ENCODE measurements at places on chromosomes 3 and 15. TPM values are rescaled to one million over a fixed set of nuclear protein-coding genes. Genes with fewer than 3 reads are reported as not detected.
A peak's percentile ranks its signal among the peaks of the same experiment; 100 is the strongest.

- no peaks in the 10 kb centered on the region for H3K4me1 ChIP-seq
- H3K4me3 ChIP-seq = no peak overlapping the region
- no peak overlapping the region for H3K27ac ChIP-seq
These were observed 175.5 kb upstream of the RORA start for GRCh38 chr15:61404567-61404966.

DNA sequence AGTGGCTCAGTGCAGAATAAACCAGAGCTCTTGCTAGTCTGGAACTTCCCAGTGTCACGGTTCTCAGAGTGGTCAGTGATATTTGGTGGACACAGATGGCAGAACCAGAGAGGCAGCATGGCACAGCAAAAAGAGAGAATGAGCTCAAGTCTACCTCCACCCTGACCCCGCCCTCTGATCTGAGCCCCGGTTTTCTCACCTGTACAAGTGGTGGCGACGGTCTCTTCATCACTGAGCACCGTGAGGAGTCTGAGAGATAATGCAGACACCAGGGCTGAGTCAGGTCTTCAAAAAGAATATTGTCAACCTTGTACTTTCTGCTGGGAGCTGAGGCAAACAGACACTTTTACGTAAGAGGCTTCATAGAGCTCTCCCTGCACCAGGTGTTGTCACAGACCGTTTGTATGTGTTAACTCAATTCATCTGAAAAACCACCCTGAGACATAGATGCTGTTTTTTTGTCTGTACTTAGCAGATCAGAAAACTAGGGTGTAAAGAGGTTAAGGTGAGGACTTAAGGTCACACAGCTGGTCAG lies 13.2 kb downstream of the FGD5 start:
- no peak overlapping the region for H3K27ac ChIP-seq
- H3K27me3 ChIP-seq = peaks cover 11% of the 10 kb centered on the region
- H3K36me3 ChIP-seq = no peaks in the 10 kb centered on the region
- H3K4me3 ChIP-seq = no peak overlapping the region
- H3K4me1 ChIP-seq = no peaks in the 10 kb centered on the region

- DNase-seq = no peak
- peaks cover 16% of the 10 kb centered on the region for H3K27me3 ChIP-seq
- peaks cover 48% of the 10 kb centered on the region for H3K4me1 ChIP-seq
These were observed 3.5 kb upstream of the EFCC1 start for GRCh38 chr3:128997486-128998133.

GRCh38 chr3:196214783-196215441 lies 1.4 kb upstream of the SLC51A start:
- H3K36me3 ChIP-seq = no peaks in the 10 kb centered on the region
- no peaks in the 10 kb centered on the region for H3K27me3 ChIP-seq
- DNase-seq = no peak
- peaks cover 9% of the 10 kb centered on the region for H3K4me1 ChIP-seq
- H3K27ac ChIP-seq = no peak overlapping the region
- H3K4me3 ChIP-seq = no peak overlapping the region

- no peak overlapping the region for H3K4me3 ChIP-seq
- H3K27ac ChIP-seq = no peak overlapping the region
- no peak for DNase-seq
- H3K27me3 ChIP-seq = no peaks in the 10 kb centered on the region
- no peaks in the 10 kb centered on the region for H3K36me3 ChIP-seq
These were observed 114.8 kb downstream of the FRMD4B start for GRCh38 chr3:69271098-69271497.

- H3K36me3 ChIP-seq = no peaks in the 10 kb centered on the region
- no peak for DNase-seq
- no peak overlapping the region for H3K4me3 ChIP-seq
- no peaks in the 10 kb centered on the region for H3K4me1 ChIP-seq
These were observed 135.2 kb upstream of the IL12A start for GRCh38 chr3:159853506-159853864.

The MOBP gene
- total RNA-seq = not detected

- no peak overlapping the region for H3K27ac ChIP-seq
- no peak for DNase-seq
- H3K4me1 ChIP-seq = no peaks in the 10 kb centered on the region
- no peaks in the 10 kb centered on the region for H3K36me3 ChIP-seq
- H3K4me3 ChIP-seq = no peak overlapping the region
These were observed 427.3 kb downstream of the MFSD1 start for GRCh38 chr3:159229116-159229680.

DNA sequence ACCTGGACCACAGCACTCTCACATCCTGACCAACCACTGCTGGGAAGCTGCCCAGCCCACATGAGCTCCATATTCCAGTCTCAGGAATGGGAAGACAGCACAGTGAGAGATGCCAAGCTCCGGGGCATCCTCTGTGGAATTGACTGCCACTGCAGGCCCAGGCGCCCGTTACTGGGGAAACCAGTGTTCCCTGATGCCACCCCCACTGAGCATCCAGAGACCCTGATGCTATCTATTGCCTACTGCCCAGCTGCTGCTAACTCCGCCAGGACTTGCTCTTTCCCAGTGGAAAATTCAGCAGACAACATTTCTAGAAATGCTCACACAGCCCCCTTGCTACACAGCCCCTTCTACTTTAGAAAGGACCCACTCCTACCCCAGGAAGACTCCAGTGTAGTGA lies 57.6 kb downstream of the CYP19A1 start:
- H3K27ac ChIP-seq = no peak overlapping the region
- no peaks in the 10 kb centered on the region for H3K4me1 ChIP-seq
- H3K4me3 ChIP-seq = no peak overlapping the region
- H3K27me3 ChIP-seq = peaks cover 10% of the 10 kb centered on the region

The BSN gene
- total RNA-seq = 0.09 TPM

DNA sequence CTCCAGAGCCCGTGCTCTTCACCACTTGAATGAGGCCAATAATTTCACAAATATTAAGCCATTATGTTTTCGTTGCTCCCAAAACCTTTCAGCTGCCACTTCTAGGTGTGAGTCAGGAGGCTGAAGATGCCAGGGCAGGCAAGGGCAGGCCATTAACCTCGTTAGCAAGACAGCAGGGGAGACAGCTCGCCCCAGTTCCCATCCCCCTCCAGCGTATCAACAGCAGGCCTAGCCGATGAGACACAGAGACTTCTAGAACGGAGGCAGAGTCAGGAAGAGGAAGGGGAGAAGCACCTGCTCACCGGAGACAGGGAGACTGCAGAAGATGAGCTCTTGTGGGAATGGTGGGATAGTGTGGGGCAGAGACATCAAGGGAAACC lies 28.0 kb upstream of the PLA2G4E start:
- no peak for DNase-seq
- H3K27ac ChIP-seq = no peak overlapping the region
- H3K4me3 ChIP-seq = no peak overlapping the region
- no peaks in the 10 kb centered on the region for H3K27me3 ChIP-seq
- H3K36me3 ChIP-seq = no peaks in the 10 kb centered on the region

DNA sequence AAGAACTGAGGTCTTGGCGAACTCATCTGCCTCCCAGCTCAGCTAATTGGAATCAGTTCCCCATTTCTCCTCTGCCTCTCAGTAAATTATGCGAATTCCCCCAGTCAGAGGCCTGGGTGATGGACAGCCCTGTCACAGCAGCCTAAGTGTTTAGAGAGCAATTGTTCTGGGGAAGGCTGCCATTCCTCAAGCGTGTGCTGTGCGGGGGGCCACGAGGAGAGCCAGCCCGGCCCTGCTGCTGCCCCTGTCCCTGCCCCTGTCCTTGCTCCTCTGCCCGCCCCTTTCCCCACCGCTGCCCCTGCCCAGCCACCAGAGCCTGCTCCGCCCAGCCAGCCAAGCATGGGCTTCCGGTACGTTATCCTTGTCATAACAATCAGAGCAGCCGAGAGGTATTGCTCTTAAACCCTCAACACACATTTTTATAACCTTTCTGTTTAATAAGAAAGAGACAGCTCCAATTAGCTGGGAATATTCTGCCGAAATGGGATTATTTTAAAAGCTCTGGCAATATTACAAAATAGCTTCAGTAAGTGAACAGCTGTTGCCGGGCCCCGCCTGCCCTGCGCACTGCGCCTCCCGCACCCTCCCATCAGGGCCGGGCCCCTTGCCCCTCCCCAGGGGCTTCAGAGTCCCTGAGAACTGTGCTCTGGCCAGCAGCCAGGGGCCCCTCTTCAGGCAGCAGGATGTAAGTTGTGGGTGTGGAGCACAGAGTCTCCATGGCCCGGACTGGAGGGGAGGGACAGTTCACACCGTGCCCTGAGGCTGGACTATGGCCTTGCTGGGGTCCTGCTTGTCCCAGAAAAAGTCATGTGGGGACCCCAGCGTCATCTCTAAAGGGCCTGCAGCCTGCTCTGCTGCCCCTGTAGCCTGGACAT lies 12.4 kb upstream of the CACNA2D2 start:
- no peak overlapping the region for H3K4me3 ChIP-seq
- H3K36me3 ChIP-seq = no peaks in the 10 kb centered on the region
- DNase-seq = peak; percentile 22
- no peak overlapping the region for H3K27ac ChIP-seq

GRCh38 chr3:73080216-73080966 lies 18.9 kb downstream of the EBLN2 start:
- H3K27me3 ChIP-seq = no peaks in the 10 kb centered on the region
- peak; percentile 55 for DNase-seq
- no peak overlapping the region for H3K4me3 ChIP-seq
- peaks cover 9% of the 10 kb centered on the region for H3K4me1 ChIP-seq

DNA sequence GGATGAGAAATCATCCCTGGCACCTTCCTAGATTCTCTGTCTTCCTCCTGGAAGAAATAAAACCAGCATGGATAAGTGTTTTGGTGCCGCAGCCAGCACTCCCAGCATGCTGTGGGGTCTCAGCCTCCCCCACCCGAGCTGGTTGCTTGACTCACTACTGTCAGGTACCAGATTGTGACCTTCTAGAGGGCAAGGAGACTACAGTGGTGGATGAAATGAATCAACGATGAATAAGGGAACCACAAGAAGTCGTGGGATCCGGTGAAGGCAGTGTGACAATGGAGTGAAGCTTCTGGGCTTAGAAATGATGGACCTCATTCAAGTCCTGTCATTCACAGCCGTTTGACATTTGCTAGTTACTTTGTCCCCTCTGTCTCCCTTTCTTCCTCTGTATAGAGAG lies 50.2 kb upstream of the SLCO3A1 start:
- no peak overlapping the region for H3K27ac ChIP-seq
- H3K4me3 ChIP-seq = no peak overlapping the region
- no peaks in the 10 kb centered on the region for H3K4me1 ChIP-seq
- no peaks in the 10 kb centered on the region for H3K36me3 ChIP-seq

The GOLGA8J gene
- 0.16 TPM for total RNA-seq

The CD200R1 gene
- 1.5 TPM for total RNA-seq

The SI gene
- total RNA-seq = not detected

DNA sequence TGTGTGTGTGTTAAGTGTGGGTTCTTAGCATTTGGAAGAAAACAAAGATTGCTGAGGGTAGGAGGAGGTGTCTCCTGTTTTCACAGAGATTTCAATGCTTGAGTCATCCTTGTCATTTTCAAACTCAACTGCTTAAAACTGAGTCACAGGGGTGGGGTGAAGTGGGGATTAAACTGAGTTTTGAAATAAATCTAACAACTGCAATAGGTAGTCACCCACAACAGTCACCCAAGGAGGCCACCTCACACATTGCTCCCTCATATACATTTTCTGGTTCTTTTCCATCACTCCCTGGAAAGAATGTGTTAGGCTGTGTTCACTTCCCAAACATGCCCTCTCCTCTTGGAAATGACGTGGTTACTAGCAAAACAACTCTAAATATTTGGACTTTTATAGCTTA lies 187.7 kb upstream of the CMC1 start:
- peaks cover 17% of the 10 kb centered on the region for H3K27me3 ChIP-seq
- H3K4me3 ChIP-seq = no peak overlapping the region
- no peaks in the 10 kb centered on the region for H3K36me3 ChIP-seq
- H3K4me1 ChIP-seq = peaks cover 32% of the 10 kb centered on the region
- DNase-seq = peak; percentile 60

DNA sequence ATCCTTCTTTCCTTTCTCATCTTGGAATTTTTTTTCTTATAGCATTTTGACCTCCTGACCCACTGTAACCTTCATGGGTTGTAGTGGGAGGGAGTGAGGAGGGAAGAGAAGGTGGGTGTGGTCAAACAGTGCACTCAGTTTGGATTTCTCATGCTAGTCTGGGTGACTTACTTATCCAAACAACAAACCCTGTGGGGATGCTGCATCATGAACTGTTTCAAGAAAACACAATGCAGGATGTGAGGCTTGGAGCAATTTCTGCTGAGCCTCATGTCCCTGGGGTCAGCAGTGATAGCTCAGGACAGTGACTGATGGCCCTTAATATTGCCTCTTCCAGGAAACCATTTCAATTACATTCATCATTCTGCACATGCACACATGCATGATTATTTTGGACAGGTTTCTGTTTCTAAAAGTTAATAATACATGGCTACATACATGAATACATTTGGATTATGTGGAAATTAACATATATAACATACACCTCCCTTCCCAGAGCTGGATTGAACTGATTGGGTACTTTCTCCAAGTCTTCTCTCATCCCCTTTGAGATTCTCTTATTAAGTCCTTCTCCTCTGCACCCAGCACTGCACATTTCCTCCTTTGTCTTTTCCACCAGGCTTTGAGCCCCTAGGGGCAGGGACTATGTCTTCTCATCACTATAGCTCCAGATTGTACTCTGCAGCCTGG lies 61.2 kb downstream of the ADAMTSL3 start:
- peaks cover 6% of the 10 kb centered on the region for H3K27me3 ChIP-seq
- no peak overlapping the region for H3K27ac ChIP-seq
- H3K4me3 ChIP-seq = no peak overlapping the region

DNA sequence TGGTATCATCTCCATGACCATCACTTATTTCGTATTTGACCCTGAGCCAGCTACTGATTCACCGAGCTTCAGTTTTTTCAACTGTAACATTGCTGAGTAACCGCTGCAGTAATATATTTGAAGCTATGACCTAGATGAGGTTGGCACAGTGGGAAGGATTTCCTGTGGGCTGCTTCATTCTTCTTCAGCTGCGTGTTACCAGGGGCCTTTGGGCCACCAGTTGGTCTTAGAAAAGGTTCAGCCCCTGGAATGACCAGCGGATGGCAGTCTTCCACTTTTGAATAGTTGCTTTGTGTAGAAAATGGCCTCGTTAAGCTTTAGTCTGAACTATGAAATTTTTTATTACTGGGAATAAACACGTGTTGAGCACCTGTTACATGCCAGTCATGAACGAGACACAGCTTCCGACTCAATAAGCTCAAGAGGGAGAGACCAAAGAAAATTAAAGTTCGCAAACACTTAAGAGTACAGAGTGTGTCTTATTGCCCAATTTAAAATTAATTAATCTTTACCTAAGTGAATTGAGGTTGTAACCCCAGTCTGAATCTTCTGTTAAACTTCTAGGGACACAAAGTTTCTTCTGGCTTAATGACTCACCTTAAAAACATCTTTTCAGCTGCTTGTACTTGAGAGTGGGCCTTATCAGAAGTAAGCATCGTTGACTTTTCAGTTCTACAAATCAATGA lies 57.6 kb upstream of the NR2E3 start:
- peak; percentile 38 for DNase-seq
- no peaks in the 10 kb centered on the region for H3K4me1 ChIP-seq
- H3K36me3 ChIP-seq = no peaks in the 10 kb centered on the region
- peaks cover 6% of the 10 kb centered on the region for H3K27me3 ChIP-seq
- H3K27ac ChIP-seq = no peak overlapping the region

DNA sequence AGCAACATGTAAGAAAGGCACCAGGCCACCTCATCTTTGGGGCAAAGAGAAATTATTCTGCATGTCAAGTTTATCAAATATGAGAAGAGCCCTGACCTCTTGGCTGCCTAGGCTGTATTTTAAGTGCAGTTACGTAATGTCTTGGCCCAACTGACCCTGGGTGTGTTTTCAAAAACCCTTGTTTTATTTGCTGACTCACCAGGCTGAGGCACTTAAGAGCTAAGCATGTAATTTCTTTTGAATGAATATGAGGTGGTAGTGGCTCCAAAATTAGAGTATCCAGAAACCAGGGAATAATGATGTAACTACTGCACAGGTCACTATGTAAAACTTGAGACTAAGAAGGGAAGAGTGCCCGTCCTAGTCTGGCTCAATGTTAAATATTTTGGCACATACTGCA lies 24.3 kb downstream of the PGPEP1L start:
- no peak overlapping the region for H3K27ac ChIP-seq
- peaks cover 3% of the 10 kb centered on the region for H3K36me3 ChIP-seq
- H3K4me3 ChIP-seq = no peak overlapping the region
- DNase-seq = no peak

Measured in activated CD4-positive, alpha-beta T cell treated with anti-CD3 and anti-CD28 coated beads for 36 hours (primary cell).